CD4-positive, alpha-beta memory T cell (primary cell): ENCODE measurements at places on chromosomes 6 and 20. TPM values are rescaled to one million over a fixed set of nuclear protein-coding genes. Genes with fewer than 3 reads are reported as not detected.

Gene PBOV1
- not detected for total RNA-seq

DNA sequence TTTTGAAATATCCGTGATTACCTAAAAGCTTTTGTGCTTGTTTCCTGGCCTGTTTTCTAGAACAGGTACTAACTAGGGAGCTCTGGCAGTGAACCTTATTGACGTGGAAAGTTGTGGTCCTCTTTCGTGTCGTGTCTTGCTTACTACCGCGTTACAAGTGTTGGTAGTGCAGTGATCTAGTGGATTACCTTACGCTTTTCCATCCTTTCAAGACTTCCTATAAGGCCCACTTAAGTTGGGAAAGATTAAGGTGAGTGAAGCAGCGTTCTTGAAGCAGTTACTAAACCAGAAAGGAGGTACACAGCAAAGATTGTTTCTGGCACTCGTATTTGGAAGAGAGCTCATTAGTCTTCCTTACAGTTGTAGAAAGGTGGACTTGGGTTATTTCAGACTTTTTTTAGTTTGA is 1.9 kb downstream of the PNRC1 start:
- DNase-seq, result no peak

Gene MYB
- total RNA-seq, result 3.9 TPM

GRCh38 chr20:30910937-30911725 is 346.3 kb upstream of the DEFB115 start:
- DNase-seq, result no peak

GRCh38 chr20:60063048-60063451 is 104.8 kb downstream of the CDH26 start:
- DNase-seq, result no peak

Gene MTCH1
- 151 TPM for total RNA-seq

DNA sequence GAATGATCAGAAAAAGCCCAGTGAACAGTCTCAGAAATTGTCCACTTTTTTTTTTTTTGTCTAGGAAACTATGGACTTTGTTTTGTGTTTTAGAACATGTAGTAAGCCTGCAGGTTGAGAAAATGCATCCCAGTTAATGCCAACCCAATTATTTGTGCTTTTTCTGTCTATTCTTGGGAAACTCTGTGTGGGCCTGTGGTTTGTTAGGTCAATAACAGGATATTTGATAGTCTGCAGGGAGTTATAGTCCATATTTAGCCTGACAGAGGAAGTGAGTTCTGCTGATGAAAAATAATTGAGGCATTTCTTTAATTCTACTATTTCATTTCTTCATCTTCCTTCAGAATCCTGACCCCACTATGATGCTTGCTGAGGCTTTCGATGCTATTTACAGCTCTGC is 154.0 kb upstream of the LAMP5 start:
- DNase-seq, result no peak

Gene SLPI
- not detected for total RNA-seq

GRCh38 chr20:54339093-54339492 is 131.2 kb downstream of the PFDN4 start:
- DNase-seq, result no peak

Gene BPIFA1
- total RNA-seq, result not detected

GRCh38 chr6:135210632-135211305 is 29.7 kb downstream of the MYB start:
- DNase-seq, result no peak

DNA sequence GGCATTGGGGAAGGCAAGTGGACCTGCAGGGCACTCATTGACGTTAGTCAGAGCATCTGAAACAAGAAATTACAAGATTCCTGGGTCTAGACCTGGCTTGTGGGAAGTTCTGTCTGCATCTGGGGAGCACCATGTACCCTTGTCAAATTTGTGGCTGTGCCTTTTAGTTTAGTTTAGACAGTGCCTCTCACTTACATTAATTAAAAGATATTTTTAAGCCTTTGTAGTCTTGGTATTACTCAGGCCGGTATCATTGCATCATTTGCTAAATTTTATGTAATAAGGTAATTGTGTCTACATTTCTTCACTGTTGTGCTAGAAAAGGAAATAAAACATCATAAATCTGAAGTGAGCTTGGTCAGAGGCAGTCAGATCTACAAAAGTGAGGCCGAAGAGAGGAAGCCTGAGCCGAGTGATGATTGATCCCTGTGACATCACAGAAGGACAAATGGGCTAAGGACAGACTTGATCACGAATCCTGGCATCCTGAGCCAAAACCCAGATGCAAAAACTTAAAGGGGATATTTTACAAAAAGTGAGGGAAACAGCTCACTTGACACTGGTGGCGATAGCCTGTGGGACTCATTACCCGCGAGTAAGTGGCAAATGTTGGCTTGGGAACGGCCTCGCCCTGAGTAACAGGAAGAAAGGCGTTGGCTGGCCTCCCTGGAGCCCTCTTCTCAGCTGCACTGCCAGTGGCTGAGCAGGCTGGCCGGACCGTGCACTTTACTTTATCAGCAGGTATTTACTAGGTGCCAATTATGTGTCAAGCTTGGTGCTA is 106.5 kb downstream of the TCP11 start:
- no peak for DNase-seq

Gene RBPJL
- total RNA-seq, result not detected

Gene PSORS1C1
- not detected for total RNA-seq

DNA sequence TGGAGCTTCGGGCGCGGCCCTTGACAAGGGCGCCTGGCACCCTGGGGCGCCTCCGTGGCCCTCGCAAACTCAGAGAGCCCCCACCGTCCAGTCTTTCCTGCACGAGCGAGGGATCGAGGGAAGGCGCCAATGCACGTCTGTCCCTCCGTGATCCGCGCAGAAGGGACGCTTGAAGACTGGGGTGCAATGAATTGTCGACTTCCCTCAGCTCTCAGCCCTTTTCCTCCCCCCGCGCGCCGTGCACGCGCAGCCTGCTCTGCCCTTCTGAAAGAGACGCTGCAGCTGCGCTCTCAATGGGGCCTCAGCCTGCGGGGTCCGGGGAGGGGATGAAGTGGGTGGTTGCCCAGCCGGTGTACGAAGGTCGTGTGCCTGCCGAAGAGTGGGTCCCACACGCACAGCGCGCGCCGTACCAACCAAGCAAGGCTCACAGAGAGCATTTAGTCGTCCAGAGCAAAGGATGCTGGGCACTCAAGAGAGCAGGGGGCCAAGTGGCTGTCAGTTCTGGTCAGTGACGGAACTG is 5.5 kb upstream of the SOX4 start:
- no peak for DNase-seq

- no peak for DNase-seq
These were observed 11.2 kb downstream of the GDAP1L1 start for GRCh38 chr20:44258226-44258890.

Gene HSPA12B
- not detected for total RNA-seq

GRCh38 chr6:165487347-165487746 is 175.7 kb downstream of the PDE10A start:
- DNase-seq, result no peak

Gene RANBP9
- total RNA-seq, result 51.1 TPM
